Bronchial epithelial cell (primary cell): ENCODE measurements at places on chromosomes 4 and X.

DNA sequence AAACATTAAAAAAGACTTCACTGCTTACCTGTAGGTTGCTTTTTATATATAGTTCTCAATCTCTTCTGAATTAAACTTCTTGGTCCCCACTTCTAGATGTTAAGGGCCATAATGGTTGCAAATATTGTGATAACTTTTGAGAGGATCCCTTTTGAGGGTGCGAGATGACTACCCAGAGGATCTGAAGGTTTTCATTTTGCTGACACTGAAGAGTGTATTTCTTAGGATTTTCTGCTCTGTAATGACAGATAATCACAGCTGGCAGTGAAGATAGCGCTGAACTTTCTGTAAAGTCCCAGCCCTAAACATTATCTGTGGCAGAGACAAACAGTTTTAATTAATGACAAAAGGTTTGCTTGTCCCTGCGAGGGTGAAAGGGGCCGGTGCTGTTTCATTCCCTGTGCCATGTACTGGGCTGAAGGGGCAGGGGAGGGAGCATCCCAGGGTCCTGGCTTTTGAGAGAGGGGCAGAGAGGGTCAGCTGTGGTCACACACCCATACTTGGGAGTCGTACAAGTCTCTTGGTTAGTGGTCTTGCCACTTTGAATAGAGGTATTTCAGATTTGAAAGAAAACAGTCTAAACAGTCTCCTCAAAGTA lies 22.2 kb downstream of the CLCN4 start:
- DNase-seq = no peak

- peak; percentile 29 for DNase-seq
These were observed 38.9 kb downstream of the SMC1A start for GRCh38 chrX:53383376-53384076.

DNA sequence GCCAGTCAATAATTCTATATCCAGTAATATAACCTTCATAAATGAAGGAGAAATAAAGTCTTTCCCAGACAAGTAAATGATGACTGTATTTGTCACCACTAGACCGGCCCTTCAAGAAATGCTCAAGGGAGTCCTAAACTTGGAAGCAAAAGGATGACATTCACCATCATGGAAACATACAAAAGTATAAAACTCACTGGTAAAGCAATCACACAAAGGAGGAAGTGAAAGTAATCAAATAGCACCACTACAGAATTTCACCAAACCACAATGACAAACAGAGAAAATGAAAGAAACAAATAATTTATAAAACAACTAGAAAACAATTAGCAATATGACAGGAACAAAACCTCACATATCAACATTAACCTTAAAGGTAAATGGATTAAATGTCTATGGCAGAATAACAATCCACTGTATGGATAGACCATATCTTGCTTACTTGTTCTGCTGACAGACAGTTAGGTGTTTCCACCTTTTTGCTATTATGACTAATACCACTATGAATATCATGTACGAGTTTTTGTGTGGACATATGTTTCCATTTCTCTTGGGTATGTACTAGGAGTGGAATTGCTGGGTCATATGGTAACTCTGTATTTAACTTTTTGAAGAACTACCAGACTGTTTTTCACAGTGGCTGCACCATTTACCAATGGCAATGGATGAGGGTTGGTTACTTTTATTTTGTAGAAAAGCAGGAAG lies 44.9 kb downstream of the NAT8L start:
- no peak for DNase-seq

GRCh38 chrX:3450881-3451570 lies 104.6 kb upstream of the MXRA5 start:
- peak; percentile 40 for DNase-seq

- no peak for DNase-seq
These were observed 96.3 kb upstream of the NKX1-1 start for GRCh38 chr4:1502501-1502886.

GRCh38 chr4:169660929-169661328 lies 40.6 kb downstream of the CLCN3 start:
- DNase-seq = no peak

DNA sequence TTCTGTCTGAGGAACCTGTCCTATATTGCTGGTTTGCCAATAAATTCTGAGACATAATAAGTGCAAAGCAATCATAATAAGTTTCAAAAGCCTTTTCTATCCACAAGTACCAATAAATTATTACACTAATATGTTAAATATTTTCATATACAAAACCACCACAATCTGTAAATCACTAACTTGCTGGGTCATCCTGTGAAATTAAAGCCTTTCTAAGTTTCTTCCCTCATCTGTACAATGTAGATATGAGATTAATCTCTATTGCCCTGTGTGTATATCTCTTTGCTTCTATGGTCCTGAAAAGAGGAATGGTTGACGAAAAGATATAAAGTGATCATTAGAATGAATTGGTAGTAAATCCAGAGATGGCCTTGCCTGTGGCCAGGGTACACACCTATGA lies 231.6 kb downstream of the NR3C2 start:
- no peak for DNase-seq

DNA sequence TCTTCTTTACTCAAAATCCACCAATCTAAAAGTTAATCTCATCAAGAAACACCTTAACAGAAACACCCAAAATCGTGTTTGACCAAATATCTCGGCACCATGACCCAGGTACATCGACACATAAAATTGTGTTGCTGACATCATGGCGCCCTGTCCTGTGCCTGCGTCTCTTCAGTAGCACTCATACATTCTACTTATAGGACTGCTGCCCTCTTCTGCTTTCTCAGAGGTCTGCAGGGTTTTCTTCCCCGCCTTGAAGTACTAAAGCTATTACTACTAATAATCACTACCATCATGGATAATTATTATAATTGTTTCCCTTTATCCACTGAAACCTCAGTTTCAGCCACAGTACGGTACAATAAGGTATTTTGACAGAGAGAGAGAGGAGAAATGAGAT lies 1403.1 kb upstream of the TENM3 start:
- no peak for DNase-seq

DNA sequence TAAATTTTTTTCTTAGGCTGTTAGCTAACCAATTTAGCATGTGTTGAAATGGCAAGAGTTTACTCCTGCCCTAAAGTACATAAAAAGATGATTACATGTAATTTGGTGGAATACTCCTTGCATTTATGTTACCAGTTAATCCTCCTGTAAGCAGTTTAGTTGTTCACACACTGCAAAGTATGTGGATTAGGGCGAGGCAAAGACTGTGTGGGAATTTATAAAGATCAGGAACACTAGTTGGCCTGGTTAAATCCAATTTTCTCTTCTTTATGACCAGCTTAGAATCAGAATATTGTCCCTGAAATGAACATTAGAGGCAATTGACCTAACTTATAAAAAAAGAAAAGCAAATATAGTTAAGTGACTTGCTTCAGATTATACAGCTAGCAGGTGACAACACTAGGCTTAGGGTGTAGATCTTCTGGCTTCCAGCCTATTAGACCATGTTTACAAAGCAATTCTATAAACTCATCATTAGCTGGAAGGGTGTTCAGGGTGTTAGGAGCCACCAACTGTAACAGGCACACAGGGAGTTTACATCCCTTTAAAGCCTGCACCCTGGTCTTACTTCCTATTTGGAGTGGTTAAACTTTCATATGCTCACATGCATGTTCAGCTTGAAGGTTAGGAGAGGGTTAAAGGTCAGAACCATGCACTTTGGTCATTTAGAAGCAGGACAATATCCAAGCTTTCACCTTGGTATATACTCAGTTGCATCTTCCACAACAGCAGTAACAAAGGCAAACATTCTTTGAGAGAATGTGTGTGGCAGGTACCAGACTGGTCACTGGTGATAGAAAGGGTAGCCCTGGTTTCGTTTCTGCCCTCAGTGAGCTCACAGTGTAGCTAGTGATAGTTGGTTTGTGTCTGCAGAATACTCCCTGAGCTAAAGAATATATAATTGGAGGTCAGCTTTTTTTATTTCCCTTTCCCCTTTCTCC lies 72.6 kb downstream of the GC start:
- no peak for DNase-seq

DNA sequence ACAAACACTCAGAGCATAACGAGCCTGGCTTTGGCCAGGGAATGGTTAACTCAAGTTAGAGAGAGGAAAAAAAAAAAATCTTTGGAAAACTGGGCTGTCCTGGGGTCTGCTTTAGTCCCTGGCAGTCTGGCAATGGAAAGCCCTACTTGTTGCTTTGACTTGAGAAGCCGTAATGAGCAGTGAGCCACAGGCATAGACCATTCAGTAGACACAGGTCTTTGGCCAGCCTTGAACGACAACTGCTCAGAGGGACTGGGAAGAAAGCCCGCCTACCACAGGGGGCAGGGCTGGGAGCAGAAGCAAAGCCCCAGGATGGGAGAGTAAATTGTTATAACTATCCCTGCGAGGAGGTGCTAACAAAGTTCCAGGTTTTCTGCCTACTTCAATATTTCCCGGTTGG lies 25.9 kb downstream of the SLC25A43 start:
- DNase-seq = no peak

DNA sequence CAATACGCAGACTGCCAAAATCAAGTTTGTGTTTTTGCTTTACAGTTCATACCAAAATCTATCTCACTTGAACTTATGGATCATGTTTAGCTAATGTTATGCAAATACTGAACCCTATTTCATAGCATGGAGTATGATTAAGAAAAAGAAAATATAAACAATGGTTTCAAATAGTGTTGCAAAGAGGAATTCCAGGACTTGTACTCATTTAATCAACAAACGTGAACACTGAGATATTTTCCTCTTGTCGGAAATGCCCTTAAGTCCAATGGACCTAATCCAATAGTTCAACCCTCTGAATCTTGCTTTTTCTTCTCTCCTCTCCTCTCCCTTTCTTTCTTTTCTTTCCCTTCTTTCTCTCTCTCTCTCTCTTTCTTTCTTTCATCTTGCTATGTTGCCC lies 30.8 kb downstream of the RASL11B start:
- no peak for DNase-seq

- DNase-seq = no peak
These were observed 142.8 kb upstream of the EOLA2 start for GRCh38 chrX:150081076-150081475.

- no peak for DNase-seq
These were observed 854 bp downstream of the RNF113A start for GRCh38 chrX:119870626-119871131.

- peak; percentile 34 for DNase-seq
These were observed 356.2 kb upstream of the GATB start for GRCh38 chr4:152117054-152117453.

DNA sequence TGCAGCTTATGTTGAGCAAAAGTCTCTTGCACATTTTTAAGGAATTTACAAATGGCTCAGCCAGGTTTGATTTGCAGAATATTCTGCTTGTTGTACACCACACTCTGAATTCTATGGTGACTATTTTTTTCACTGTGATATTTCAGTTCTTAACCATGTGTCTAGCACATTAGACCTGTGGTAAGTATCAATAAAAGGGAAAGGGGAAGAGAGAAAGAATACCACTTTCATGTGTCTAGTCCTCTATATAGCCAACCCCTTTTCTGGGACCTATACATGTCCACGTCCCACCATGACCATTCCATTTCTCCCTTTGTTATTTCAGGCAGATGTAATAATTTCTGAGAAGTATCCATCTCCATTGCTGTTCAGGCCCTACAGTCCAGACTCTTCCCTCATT lies 121.3 kb upstream of the PNPLA4 start:
- no peak for DNase-seq

DNA sequence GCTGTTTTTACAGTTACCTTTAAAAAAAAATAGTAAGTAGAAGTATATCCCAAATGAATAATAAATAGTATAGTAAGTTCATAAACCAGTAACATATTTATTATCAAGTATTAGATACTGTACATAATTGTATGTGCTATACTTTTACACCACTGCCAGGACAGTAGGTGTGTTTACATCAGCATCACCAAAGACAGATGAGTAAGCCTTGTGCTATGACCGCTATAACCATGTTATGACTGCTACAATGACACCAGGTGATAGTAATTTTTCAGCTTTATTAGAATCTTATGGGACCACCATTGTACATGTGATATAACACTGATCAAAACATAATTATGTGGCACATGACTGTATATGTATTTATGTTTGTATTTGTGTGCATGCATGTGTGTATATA lies 27.3 kb downstream of the PABPC4L start:
- no peak for DNase-seq

DNA sequence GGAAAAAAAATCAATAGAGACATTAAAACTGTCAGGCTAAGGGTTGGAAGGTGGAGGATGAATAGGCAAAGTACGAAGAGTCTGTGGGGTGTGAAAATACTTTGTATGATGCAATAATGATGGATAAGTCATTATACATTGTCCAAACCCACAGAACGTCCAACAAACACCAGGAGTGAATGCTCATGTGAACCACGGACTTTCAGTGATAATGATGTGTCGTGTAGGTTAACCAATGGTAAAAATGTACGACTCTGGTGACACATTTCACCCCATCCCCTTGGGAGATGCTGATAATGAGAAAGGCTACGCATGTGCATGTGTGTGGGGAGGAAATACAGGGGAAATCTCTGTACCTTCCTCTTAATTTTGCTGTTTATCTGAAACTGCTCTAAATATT lies 665.2 kb downstream of the FAT4 start:
- DNase-seq = no peak

- peak; percentile 46 for DNase-seq
These were observed 118.4 kb downstream of the ASB9 start for GRCh38 chrX:15151267-15152186.

DNA sequence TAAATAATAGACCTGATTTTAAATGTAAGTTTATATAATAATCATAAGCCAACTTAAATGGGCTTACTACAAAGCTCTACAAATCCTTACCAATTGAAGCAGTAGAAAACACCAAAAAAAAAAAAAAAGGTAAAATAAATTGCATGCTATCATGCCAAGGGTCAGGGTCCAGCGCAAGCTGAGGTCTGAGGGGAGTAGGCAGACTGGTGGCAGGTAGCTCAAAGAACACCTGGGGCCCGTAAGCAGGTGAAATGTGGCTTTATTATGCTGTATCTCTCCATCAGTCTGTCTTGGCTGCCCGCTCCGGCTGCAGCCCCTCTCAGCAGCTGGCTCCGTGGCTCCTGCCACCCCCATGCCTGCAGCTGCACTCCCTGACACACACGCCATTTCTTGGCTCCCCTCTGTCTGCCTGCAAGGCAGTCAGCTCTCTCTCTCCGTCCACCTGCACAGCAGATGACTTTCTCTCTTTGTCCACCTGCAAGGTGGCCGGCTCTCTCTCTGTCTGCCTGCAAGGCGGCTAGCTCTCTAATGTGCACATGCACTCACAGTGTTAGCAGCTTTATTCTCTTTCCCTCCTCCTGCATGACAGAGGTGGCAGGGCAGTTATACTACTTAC lies 209.4 kb upstream of the UGT8 start:
- no peak for DNase-seq
